Left cardiac atrium (tissue), 4 donors: ENCODE measurements at places on chromosomes 2 and 18.

DNA sequence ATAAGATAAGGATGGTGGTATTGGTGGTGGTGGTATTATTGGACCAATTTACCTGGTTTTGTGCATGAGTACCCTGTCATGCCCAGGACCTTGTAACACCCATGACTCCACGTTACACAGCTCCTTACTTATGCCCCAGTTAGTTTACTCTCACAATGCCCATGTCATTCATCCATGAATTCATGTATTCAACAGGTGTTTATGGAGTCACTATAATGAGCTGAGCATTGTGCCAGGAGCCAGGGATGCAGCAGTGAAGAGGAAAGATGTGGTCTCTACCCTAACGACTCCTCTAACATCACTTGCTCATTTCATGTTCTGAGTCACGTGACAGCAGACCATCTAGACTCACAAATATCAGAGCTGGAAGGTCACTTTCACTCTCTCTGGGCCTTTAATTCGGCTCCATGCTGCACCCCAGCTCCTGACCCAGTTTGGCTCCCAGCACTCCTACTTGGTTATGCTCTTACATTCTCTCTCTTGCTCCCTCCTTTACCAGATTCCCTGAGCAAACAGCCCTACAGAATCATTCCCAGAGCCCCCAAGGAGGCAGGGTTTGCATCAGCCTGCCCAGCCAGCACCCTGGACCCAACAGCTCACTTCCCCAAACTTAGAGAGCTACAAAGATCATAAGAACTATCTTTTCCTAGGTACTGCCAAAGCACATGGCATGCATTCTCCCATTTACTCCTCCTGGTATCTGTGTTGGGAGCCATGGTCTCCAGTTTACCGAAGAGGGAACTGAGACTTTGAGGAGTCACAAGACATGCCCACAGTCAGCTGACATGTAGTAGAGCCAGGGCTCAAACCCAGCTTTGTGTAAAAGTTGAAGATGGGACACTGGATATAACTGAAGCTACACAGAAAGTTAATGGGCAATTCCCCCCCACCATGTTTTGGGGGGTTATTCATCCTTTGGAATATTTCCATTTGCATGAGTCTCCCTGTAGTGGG is 449.9 kb downstream of the LRATD1 start:
- DNase-seq: no peak

DNA sequence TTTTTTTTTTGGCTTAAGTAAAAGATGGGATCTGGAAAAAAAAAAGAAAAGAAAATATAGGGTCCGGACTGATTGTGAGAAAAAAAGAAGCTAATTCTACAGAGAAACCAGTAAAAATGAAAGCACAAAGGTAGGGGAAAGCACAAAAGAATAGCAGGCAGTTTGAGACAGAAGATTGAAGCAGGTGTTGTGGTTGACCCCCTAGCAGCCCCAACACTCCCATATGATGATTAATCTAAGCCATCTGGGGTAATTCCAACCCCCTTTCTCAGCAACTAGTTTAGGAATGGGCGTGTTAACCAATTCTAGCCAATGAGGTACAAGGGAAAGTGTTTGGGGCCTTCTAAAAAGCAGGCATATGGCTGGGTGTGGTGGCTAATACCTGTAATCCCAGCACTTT is 77.0 kb downstream of the MBD2 start:
- no peak for DNase-seq

DNA sequence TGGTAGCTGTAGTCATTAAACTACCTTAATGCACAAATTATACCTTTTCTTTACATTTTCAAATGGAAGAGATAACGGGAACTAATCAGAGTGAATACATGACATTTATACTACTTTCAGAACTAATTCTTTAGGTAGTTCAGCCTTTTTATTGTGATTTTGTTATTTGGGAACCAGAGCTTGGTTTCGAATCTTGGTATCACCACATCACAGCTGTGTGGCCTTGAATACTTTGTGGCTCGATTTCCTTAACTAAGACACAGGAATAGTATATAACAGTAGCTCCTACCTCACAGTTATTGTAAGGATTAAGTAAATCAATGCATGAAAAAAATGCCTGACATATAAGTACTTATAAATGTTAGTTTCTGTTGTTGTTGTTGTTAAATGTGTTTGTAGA is 240.0 kb downstream of the WDR7 start:
- DNase-seq: no peak

DNA sequence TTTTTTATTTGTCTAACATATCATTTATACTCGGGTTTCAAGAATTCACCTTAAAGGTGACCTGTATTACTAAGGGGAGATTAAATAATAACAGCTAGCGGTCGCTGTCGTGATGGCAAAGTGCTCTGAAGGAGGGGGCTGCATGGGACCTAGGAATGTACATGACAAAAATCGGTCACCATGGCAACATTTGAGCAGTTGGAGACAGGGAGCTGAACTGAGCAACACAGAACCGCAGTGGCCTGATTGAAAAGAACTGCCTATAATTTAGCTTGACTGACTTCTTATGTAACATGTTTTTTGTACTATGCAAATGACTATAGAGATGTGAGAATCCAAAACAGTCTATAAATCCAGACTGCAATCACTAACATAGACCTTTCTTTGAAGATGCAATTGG is 34.3 kb upstream of the EPHA4 start:
- no peak for DNase-seq

GRCh38 chr2:162549081-162549480 is 205.1 kb downstream of the GCA start:
- no peak for DNase-seq

DNA sequence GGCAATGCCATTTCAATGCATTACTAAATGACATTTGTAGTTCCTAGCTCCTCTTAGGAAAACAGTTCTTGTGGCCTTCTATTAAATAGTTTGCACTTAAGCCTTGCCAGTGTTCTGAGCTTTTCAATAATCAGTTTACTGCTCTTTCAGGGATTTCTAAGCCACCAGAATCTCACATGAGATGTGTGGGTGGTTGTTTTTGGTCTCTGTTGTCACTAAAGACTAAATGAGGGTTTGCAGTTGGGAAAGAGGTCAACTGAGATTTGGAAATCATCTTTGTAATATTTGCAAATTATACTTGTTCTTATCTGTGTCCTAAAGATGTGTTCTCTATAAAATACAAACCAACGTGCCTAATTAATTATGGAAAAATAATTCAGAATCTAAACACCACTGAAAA is 45.3 kb downstream of the HADHB start:
- DNase-seq: no peak

DNA sequence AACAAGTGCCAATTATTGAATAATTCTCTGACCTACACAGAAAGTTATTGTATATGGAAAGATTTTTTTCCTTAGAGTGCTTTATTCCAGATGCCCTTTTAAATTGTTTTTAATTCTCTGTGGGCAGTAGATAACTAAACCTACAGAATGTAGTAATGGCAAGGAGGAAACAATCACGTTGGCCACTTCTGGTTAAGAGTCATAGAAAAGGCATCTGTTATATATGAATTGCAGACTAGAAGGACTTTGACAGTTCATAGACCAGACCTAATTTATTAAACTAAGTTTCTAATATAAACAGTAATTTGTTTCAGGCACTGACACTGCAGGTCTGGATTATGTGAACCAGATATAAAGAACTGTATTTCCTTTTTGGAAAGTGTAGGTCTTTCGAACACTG is 607.5 kb downstream of the PLCL1 start:
- no peak for DNase-seq

- DNase-seq: no peak
Measured at GRCh38 chr2:24469148-24469650, 21.9 kb upstream of the NCOA1 start.

- no peak for DNase-seq
Measured at GRCh38 chr2:127107622-127107999, 657 bp upstream of the BIN1 start.
